ENCODE measurements at places on chromosomes 4 and X.

DNA sequence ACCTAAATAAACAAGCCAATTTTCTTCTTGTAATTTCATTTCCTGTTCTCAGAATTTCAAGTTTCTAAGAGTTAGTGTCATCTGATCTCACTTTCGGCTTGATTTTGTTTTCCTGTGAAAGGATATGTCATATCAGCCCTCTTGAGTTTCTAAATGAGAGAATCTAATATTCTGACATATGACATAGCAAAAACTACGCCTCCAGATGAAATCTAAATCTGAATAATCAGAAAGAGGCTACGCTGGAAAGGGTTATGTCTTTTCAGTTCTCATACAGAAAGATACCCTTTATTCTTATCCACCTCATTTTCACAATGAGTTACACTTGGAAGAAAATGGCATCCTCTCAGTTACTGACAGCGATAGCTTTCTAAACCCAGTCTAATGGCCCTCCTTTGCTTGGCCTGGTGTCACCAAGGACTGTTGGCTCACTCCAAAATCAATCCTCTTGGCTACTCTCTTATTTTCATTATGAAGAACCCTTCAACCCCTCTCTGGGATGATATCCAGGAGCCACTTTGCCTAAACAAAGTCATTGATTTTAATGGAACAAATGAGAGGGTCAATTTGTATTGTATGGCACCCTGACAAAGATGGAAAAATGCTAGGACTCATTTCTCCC, 65.6 kb downstream of the ASB9 start:
- no peak for DNase-seq

GRCh38 chr4:95091272-95091671, 333.5 kb downstream of the BMPR1B start:
- DNase-seq, result no peak

DNA sequence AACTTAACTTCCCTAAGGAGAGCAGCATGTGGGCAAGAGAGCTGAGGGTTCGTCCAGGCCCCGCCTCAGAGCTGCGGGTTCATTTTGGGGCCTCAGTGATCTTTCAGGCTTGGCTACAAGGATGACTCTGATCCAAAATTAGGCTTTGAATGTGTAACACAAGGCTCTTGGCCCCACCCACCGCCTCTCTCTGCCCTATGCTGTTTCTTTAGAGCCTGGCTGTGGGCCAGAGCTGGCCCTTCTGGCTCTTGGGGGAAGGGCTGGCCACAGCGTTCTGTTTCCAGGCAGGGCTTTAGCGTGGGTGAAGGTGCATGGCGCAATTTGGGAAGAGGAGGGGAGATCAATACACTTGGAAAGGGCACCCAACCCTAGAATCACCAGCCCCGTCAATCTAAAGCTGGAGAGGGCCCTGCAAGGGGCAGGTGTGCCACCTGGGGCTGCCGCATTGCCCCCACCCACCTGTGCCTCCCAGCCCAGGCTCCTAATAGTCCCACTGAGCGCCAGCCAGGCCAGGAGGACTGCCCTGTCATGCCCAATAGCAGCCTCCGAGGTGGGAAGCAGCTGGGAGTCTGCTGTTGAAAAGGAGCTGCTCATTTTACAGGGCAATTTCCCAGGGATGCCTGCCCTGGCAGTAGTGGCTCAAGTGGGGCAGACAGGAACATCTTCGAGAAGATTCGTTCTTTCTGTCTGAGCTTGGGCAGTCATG, 84.5 kb upstream of the MAML3 start:
- peak; percentile 14 for DNase-seq

GRCh38 chr4:97103252-97103651, 1040.0 kb downstream of the STPG2 start:
- no peak for DNase-seq

DNA sequence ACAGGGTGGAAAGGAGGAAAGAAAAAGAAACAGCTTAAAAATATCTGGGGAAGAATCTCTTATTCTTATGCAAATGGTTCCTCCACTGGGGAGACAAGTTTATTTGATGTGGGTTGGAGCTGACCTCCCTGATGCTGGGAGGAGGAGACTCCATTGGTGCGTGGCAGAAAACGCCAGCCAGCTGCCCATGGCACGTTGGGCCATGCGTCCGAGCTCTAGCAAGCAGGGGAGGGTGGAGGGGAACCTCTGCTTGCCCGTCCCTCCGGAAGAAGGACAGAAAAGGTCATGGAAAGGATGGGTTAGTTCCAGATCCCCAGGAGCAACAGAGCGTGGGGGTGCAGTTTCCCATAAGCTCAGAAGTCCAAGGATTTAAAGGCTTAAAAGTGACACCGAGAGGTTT, 210.4 kb downstream of the KLHL4 start:
- DNase-seq, result no peak

- no peak for DNase-seq
Measured at GRCh38 chr4:129346036-129346435, 250.1 kb downstream of the C4orf33 start.

DNA sequence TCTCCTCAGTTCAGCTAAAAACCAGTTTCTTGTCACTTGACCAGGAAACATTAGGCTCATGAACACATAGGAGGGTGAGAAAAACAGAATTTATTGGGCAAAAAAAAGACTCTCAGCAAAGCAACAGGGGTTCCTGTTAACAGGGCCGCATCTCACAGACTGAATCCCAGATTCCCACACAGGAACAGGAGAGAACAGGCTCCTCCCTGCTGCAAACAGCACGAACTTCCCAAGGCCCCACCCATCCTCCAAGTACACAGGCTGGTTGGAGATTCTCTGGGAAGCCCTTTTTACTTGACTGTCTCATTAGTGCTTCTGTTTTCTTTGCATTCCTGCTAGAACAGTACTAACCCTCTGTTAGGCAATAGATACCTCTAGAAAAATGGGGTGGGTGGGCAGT, 52.4 kb upstream of the IL21 start:
- DNase-seq, result no peak

DNA sequence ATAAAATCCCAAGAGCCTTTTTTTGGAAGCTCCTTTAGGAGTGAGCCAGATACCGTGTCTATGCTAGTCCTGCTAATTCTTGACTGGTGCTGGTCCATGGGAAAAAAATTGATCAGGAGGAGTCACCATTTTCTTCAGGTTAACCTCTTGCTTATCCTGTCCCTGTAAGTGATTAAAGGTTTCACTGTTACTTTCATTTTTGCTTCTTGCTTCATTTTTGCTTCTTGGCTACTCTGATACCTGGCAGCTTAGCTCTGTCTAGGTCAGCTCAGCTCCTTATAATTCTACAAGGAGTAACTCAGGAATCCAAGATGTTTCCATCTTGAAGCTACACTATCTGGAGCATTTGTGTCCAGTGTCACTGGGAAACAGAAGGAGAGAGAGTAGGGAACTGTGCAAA, 45.7 kb downstream of the AFM start:
- no peak for DNase-seq

GRCh38 chr4:38572793-38573192, 91.2 kb upstream of the KLF3 start:
- DNase-seq, result no peak

DNA sequence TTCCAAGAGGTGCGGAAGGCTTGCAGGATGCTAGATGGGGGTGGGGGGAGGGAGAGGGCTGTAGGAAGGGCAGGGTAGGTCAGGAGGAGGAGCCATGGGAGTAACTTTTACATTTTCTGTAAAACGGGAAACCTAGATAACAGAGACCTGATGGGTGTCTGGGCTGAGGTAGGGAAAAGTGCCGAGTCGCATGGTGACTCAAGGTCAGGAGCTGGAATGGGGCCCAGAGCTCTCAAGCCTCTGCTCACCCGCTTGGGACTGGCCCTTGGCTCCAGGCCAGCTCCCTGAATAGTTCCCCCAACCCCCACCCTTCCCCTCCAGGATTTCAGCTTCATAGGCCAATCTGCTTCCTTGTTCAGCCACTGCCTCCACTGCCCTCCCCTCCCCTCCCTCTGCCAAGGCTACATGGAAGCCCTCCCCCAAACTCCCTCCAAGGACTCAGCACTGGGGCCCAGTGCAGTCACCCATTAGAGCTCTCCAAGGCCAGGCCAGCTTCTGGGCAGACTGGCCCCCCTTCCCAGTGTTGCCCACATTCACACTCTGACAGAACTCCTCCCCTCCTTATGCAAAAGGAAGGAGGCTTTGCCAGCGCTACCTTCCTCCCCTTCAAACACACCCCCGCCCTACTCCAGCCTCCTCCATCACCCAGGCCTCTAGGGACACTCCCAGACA, 43.6 kb downstream of the TSC22D3 start:
- DNase-seq, result peak; percentile 52

GRCh38 chr4:1647432-1647831, 36.7 kb downstream of the FAM53A start:
- DNase-seq, result no peak

GRCh38 chr4:4428966-4429875, 42.3 kb downstream of the NSG1 start:
- no peak for DNase-seq

- no peak for DNase-seq
Measured at GRCh38 chr4:107423677-107424405, 296.2 kb downstream of the PAPSS1 start.

DNA sequence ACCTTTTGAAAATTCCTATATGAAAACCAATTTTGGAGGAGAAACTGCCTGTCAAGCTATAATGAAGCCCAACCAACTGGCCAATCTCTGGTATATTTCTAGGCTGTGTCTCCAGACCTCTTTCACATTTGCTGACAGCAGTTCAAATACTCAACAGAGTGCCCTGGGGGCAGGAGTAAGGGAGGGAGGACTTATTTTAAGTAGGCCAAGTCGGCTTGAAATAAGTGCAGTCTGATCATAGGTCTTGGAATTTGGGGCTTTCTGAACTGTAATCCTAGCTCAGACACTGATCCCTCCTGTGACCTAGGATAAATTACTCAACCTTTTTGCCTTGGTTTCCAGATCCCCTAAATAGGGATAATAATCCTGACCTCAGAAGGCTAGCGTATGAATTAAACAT, 59.4 kb upstream of the SLC7A11 start:
- DNase-seq, result no peak

GRCh38 chr4:14679906-14680305, 322.4 kb upstream of the CPEB2 start:
- DNase-seq, result no peak

GRCh38 chr4:73817341-73817740, 19.1 kb upstream of the CXCL6 start:
- no peak for DNase-seq

- DNase-seq, result no peak
Measured at GRCh38 chr4:185800266-185800945, 11.6 kb downstream of the SORBS2 start.

DNA sequence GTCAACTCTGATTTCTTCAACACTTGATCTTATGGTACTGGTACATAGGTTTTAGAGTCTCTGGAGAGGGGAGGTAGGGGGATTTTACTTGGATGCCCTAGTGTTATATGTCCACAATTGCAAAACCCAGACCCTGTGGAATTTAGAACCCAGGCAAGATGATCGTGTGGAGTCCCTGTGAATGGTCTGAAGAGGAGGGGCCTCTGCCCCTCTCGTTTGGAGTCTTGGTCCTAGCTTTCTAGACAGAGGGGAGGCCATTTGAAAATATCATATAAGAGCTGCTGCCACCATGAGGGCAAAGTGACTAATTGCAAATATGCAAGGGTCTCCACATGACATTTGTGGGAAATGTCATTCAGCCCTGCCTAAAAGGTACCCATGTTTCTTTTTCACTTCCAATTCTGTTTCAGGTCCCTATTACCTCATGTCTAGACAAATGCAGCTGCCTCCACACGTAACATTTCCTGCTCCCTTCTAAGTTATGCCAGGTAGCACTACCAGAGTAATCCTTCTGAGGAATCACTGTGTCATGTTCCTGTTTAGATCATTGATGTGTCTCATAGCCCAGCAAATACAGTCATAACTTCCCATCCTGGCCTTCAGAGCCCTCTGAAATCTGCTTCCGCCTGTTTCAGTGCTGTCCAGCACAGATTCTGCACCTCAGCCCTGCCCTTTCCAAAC, 126.8 kb downstream of the KLHL8 start:
- DNase-seq, result peak; percentile 73

DNA sequence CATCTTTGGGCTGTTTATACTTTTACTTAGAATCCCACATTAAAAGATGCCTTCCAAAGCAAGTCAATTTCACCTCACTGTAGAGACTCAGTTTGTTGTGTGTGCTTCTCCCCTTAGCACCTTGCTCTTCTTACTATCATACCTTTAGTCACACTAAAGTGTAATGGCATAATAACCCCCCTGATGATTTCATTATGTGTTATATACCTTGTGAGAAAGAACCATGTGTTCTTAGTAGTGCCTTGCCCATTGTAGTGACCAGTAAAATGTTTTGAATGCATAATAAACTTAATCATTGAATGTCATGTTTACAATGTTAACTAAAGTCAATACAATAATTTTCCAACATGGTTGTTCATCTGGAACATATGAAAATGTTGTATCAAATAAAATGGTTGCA, 1621.9 kb downstream of the PCDH7 start:
- no peak for DNase-seq

DNA sequence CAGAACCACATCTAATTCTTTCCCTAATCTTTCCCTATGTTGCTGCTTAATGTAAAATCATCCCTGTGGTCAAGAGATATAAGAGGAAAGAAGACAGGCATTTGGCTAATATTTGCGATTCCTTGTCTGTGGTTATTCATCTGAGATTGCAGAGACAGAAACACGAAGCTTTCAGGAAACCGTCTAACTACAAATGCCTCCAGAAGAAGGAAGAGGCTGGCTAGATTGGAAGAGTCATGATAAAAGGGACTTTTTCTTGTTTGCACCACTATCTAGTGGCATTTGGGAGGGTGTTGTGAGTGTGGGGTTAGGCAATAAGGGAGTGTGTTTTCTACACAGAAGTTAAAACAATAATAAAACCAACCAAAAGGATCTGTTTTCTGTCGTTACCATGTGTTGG, 43.9 kb downstream of the TMEM154 start:
- DNase-seq, result peak; percentile 28

- peak; percentile 40 for DNase-seq
Measured at GRCh38 chr4:155787113-155787710, 28.4 kb downstream of the GUCY1B1 start.

GRCh38 chr4:38733663-38734062, 49.1 kb downstream of the TLR10 start:
- no peak for DNase-seq

DNA sequence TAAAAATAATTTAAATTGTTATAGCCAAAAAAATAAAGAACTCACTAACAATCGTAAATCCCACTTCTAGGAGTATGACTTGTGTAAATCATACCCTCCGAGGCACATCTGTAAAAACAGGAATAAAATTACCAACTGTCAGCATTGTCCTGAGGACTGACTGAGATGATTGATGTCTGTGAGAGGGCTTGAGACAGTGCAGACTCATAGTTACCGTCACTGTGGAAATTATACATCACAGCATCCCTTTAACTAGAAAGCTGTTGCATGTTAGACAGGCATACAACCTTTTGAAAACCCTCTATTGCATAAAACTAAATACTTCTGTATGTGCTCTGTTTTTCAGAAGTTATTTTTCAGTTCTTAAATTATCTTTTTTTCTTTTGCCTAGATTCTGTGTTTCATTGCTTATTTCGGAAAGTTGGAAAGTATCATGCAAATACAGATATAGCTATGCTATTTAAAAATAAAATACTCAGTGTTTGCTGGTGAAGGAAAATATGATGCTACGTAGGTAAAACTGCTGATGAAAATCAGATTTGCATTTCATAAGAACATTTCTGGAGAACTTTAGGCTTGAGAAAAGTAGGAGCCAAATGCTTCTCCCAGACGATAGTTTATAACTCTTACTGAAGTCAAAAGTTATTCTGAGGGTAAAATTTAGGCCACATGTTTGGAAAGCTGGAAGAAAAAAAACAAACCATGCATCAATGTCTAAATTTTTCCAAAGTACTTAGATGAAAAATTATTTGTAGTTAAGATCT, 13.6 kb upstream of the RBPJ start:
- DNase-seq, result no peak
